ENCODE measurements at places on chromosomes 12 and 14.

DNA sequence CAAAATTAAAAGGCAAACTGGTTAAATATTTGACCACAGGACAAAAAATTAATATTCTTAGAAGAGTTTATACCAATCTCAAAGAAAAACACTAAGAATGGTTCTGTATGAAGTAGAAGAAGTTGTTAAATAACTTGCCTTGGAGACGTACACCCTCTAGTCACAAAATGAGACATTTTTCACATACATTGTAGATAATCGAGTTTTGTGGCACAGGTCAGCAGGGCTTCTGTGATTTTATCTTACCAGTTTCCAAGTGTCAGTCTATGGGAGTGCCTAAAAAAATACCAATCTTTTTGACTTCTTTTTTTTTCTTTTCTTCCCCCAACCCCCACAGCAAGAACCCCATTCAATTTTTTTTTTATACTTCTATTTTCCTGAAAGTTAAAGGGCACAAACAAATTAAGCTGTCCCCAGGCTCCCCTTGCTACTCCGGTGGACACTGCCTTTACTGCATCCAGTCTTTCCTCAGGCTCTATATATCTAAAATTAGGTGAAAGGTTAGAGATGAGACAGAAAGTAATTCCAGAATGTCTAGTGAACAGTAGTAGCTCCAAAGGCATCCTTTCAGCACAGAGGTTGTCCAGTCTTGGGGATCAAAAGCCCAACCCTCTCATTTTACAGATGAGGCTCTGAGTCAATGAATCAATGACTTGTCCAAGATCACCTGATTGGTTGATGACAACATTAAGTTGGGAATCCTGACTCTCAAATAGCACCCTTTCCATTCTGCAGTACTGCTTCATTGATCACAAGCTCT lies 6.2 kb downstream of the LIMA1 start:
- DNase-seq: no peak

- no peak for DNase-seq
These were observed 100.2 kb downstream of the KIF26A start for GRCh38 chr14:104238424-104239184.

- DNase-seq: peak; percentile 33
These were observed 6.0 kb upstream of the ADCY6 start for GRCh38 chr12:48794870-48795269.

DNA sequence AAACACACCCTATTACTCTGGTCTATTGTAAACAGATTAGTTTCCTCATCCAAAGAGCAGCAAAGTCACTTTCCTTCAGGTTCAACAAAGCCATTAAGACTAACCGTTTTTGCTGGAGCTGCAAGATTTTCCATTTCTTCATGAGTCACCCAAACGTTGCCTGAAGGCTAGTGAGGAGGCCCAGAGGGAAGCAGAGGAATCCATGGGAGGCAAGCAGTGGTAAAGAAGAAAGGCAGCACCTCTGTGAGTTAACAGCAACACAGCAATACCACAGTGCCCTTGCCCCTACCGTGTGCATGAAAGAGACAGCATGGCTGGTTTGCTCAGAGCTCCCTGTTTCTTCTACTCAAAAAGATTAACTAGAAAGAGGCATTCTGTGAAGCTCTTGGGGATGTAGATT lies 206.3 kb downstream of the ACSS3 start:
- DNase-seq: no peak

DNA sequence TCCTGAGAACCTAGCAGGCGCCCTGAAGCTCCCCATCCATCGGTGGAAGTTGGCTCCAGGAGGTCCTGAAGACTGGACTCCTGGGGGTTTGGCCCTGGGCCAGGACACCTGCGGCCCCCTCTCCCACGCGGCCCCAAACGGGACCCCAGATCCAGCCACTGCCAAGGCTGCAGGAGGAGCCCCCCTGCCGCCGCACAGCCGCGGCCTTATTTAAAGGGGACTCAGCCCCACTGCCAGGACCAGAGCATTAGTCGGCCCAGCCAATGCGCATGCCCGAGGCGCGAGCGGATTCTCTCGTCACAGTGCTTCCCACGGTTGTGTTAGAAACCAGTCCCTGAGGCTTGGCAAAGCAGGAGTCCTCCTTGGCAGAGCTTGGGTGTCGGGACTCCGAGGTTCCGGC lies 775.2 kb upstream of the ALG10B start:
- no peak for DNase-seq

DNA sequence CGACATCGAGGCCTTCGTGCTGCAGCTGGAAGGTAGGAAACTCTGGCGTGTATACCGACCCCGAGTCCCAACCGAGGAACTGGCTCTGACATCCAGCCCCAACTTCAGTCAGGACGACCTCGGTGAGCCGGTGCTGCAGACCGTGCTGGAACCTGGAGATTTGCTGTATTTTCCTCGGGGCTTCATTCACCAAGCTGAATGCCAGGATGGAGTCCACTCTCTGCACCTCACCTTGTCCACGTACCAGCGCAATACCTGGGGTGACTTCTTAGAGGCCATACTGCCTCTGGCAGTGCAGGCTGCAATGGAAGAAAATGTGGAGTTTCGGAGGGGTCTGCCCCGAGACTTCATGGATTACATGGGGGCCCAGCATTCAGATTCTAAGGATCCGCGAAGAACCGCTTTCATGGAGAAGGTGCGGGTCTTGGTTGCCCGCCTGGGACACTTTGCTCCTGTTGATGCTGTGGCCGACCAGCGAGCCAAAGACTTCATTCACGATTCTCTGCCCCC lies 1.4 kb downstream of the RIOX1 start:
- DNase-seq: no peak

GRCh38 chr14:96747006-96747405 lies 50.2 kb upstream of the VRK1 start:
- no peak for DNase-seq

GRCh38 chr12:29599381-29599780 lies 101.9 kb upstream of the OVCH1 start:
- no peak for DNase-seq

DNA sequence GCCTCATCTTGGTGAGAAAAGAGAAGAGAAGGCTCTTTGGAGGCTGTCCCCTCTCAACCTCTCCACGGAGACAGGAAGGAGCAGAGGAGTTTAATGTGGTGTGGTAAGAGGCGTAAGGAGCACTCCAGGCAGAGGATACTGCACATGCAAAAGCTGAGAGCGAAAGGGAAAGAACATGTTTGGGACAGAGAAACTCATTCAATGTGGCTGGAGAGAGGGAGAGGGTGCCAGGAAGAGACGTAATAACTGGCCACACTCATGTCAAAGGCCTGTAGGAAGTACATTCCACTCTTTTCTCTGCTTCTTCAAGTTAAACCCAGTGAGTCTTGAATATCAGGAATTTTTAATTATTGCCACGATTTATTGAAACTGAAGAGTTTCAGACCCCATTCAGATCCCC lies 12.0 kb downstream of the VDR start:
- DNase-seq: no peak

GRCh38 chr12:128606051-128606450 lies 217.7 kb downstream of the SLC15A4 start:
- no peak for DNase-seq

GRCh38 chr12:89799316-89799715 lies 90.7 kb upstream of the ATP2B1 start:
- DNase-seq: no peak

DNA sequence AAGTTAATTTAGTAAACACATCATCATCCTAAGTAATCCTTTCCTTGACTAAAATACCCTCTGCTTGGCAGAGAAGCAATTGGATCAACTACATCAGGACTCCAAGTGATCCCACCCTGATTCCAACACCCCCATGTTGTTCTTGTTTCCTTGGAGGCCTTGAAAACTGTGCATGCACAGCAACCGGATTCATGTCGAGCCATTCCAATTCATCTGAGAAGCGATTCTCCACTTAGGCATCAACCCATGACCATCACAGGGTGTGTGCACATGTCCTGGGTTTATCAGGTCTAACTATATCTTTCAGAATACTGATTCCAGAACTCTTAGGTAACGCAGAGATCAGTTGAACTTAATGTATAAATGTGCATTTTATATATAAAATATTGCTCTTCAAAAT lies 163.0 kb downstream of the NAV3 start:
- no peak for DNase-seq

GRCh38 chr12:86572455-86572854 lies 316.3 kb upstream of the MGAT4C start:
- no peak for DNase-seq

DNA sequence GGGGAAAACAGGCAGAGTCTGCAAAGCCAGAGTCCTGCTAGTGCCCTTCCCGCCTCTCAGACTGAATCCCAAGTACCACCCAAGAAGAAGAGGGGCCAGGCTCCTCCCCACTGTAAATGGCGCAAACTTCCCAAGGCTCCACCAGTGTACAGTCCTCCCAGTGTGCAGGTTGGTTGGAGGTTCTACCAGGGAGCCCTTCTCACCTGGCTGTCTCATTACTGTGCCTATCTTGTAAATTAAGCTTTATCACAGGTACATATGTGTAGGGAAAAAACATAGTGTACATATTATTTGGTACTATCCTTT lies 189.7 kb downstream of the FSCB start:
- DNase-seq: no peak

DNA sequence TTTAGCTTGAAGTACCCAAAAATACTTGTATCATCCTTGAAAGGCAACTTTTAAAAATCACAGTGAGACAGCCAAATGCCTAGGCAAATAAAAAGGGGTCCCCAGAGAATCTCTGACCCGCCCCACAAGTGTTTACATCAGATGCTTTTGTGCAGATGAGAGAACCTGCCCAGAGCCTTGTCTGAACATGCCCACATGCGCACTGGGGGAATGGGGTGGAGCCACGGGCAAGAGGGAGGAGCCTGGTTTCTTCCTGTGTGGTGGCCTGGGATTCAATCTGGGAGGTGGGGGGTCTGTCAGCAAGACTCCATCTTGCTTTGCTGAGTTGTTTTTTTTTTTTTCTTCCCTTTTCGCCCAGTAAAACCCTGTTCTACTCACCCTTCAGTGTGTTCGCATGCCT lies 381.7 kb upstream of the CCDC196 start:
- no peak for DNase-seq
